Nucleus accumbens (tissue), 56 donors: ENCODE measurements at places on chromosomes 2 and 18.

DNA sequence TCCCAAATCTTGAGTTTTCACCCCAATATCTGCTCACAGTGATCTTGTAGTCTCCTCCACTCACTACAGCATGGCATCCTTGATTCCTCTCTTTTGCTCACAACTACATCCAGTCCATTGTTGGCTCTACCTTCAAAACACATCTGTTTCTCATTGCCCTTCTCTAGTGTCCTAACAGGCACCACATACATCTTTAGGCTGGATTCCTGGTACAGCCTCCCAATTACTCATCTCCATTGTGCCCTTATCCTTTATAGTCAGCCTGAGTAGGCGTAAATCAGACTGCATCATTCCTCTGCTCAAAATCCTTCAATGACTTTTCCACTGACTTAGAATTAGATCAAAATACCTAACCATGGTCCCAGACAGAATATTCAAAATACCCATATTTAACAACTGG lies 10.7 kb upstream of the TAF1B start:
- no peak for DNase-seq

DNA sequence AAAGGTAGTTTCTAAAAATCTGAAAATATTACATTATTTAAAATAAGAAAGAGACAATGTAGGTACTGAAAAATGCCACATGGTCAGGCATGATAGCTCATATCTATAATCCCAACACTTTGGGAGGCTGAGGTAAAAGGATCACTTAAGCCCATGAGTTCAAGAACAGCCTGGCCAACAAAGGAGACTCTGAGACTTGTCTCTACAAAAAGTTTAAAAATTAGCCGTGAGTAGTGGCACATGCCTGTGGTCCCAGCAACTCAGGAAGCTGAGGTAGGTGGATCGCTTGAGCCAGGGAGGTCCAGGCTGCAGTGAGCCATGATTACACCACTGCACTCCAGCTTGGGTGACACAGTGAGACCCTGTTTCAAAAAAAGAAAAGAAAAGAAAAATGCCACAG lies 21.8 kb downstream of the ATAD2B start:
- DNase-seq = no peak

DNA sequence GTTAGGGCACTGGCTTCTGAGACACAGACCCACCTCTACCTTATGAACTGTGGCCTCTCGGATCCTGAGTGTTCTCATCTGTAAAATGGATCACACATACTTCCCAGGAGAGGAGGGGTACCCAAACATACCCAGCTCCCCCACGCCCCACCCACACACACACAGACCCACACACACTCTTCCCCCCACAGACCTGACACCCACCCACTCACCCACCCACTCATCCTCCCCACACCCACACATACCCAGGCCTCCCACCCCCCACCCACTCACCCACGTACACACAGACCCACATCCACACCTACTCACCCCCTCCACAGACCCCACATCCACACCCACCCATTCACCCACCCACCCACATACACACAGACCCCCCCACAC lies 24.3 kb upstream of the SEMA4C start:
- DNase-seq = no peak

DNA sequence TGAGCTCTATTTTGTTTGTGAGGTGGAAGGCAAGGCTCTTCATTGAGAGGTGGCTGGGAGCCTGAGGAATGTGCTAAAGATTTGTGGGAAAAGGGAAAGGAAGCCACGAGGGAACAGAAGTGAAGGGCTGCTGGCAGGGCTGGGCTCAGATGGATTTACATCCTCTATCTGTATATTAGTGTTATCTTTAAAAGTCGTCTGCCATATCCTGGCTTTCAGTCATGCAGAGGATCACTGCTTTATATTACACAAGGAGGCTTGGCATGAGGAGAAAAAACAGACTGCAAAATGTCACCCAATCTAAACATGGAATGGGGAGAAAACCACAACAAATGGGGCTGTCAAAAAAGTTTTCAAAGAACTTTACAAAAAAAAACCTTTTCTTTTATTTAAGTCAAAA lies 434.4 kb downstream of the HRH4 start:
- DNase-seq = no peak

DNA sequence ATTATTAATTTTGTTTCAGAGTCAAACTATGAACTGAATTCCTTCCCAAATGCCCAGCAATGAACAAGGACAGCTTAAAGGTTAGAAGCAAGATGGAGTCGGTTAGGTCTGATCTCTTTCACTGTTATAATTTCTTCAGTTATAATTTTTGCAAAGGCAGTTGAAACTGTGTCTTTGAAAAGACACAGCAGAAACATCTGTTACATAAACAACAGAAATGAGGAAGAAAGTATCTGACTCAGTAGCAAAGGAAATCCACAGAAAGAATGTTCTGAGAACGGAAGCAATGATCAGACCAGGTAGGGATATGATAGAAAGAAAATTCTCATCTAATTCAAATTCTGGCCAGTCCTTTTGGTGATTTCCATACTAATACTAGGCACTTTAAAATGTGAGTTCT lies 5.2 kb upstream of the RMC1 start:
- DNase-seq = no peak

DNA sequence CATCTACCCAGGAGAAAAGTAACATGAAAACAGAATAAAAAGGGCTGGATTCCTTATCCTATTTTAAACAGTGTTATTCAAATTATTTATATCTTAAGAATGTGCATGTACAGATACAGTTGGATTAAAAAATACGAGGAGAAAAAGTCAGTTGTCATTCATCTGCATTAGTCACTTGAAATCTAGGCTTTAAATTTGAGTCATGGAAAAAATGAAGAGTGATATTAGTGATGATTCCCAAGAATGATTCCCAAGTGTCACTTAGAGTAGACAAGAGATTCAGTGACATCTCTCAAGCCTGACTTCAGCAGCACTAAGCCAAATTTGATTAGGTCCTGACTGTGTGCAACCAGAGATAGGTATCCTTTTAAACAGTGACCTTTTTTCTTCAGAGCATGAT lies 394.2 kb downstream of the IRS1 start:
- DNase-seq = no peak

GRCh38 chr18:34483198-34483597 lies 226.9 kb upstream of the DTNA start:
- no peak for DNase-seq

- no peak for DNase-seq
These were observed 101.9 kb downstream of the COL3A1 start for GRCh38 chr2:189076120-189076519.

DNA sequence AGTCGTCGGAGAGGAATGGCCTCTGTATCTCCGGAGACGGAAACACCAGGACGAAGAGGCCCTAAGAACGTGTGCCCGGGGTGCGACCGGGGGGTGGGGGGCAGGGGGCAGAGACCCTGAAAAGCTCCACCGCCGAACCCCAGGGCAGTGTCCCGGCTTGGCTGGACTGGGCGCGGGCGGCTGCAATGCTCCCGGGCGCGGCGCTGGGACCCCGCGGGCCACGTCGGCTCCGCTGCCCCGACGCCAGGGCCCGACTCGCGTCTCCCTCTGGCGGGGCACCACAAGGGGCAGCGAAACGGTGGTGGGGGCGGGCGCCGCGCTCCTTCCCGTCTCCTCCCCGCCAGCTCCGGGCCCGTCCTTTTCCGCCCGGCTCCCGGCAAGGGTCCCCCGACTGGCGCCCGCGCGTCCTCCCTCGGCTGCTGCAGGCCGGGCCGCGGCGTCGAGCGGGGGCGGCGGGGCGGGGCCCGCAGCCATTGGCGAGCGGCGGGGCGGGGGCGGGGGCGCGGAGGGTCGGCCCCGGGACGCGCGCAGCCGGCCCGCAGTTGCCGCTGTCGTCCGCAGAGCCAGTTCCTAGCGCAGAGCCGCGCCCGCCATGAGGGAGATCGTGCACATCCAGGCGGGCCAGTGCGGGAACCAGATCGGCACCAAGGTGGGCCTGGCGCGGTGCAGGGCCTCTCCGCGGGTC lies at the start of gene TUBB6:
Gene TUBB6, plus strand, starts transcription at position 541 of the 685 bp plus-strand sequence. Its CDS starts 52 bp downstream, at position 593.
- no peak for DNase-seq

DNA sequence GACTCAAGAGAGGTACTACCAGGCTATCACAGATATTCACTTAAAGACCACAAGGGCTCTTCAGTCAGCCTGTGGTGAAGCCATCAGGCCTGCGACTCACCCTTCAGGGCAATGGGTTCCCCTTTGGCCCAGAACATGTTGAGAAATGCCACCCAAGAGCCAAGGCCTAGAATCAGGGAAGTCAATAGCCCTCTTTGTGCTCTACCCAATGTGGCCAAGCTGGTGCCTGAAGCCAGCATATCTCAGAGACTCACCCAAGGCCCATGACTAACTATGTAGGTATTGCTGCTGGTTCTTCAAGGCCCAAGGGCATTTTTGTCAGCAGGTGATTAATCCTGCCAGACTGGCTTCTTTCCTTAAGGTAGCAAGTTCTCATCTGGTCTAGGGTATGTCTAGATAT lies 338.9 kb upstream of the SETBP1 start:
- no peak for DNase-seq

- no peak for DNase-seq
These were observed 1606.8 kb upstream of the PIK3C3 start for GRCh38 chr18:40348196-40348595.

DNA sequence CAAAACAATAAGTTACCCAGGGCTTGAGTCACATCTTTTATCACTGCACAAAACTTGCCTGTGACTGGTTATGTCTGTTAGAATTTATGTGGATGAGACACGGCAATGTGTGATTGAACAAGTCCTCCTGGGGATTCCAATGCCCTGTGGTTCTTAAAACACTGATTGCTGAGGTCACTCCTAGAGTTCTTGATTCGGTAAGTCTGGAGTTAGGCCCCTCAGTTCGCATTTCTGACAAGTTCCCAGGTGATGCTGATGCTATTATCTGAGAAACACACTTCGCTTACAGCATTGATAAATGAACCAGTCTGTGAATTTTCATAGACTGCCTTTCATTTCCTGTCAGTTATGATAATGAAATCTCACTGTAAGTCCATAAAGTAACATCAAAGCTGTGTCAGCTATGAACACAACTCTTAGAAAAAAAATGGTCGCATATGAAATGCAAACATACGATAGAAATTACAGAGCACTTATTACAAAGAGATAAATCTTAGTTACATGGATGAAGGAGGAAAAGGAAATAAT lies 214.0 kb downstream of the DLGAP1 start:
- DNase-seq = no peak

DNA sequence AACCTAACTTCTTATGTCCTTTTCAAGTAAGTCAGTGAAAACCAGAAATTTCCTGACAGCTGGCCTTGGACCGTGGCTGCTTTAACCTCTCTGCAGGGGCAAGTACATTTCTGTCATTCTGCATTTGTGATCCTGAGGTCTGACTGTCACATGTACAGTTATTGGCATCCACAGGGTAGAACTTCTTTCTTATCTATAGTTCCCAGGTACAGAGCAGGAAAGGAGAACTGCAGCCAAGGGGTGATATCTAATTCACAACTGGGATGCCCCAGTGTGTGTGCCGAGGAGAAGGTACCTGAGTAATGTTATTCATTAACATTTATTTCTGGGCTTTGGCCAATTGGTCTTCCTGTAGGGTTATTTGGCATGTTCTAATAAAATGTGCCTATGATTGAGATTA lies 468.9 kb downstream of the PARD3B start:
- no peak for DNase-seq

DNA sequence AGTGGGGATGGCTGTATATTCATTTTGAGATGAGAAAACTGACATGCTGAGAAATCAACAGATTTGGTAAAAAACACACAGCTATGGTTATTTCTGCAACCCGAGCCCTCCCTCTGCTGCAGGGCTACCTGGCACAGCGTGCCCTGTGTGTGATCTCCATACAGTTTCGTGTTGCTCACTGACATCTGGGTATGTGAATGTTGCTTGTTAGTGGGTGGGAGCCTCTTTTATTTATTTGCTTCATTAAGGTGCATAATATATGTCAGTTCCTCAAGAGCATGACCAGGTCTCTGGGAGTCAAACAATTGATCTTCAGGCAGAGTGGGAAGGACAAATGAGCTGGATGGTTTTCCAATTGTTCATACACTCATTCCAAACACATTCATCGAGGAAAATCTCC lies 139.1 kb upstream of the FHL2 start:
- DNase-seq = no peak

- no peak for DNase-seq
These were observed 45.3 kb downstream of the ZC3H15 start for GRCh38 chr2:186531257-186531775.

DNA sequence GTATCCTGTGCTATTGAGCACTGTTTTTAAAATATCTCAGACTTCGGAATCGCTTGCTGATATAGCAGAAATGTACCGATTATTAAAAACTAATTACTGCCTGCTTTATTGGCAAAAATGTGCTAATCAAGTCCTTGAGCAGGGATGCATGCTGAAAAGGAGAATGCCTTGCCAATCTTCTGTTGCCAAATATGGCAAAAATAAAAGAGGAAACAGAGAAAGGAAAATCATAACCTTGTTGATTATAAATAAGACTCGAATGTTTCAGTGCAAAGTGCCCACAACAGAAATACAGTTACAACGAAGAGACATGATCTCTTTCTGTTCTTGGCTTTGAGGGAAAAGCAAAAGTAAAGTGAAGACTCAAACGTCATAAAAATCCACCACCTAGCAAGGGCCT lies 248.5 kb downstream of the TMEM182 start:
- DNase-seq = no peak

GRCh38 chr2:148577845-148578492 lies 66.6 kb upstream of the EPC2 start:
- no peak for DNase-seq

- DNase-seq = no peak
These were observed at the start of gene ST8SIA5 for GRCh38 chr18:46756559-46757201. Gene ST8SIA5 (minus strand): TSS chr18:46757053. CDS start chr18:46756508, 545 bp downstream.

DNA sequence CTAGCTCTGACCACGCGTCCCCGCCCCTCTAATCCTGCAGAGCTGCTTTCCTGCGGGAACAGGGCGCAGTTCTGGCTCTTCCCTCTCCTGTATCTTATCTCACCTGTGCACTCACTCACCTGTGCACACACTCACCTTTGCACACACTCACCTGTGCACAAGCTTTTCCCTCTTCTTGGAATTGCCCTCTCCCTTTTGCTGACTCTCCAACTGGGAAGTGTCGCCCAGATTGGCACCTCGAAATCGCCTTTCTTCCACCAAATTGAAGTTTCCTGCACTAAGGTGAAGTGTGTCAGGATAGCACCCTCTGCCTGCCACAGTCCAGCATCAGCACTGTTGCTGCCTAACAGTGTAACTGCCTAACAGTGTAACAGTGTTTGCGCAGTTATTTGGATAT lies 566 bp upstream of the CMPK2 start:
- DNase-seq = no peak
